Hematopoietic multipotent progenitor cell treated with erythropoietin and hydrocortisone succinate and interleukin-3 and kit ligand, for 17 days (in vitro differentiated cells): ENCODE measurements at places on chromosomes 12 and 14.

- DNase-seq = no peak
Measured at GRCh38 chr12:94789510-94790225, 139.3 kb upstream of the TMCC3 start.

DNA sequence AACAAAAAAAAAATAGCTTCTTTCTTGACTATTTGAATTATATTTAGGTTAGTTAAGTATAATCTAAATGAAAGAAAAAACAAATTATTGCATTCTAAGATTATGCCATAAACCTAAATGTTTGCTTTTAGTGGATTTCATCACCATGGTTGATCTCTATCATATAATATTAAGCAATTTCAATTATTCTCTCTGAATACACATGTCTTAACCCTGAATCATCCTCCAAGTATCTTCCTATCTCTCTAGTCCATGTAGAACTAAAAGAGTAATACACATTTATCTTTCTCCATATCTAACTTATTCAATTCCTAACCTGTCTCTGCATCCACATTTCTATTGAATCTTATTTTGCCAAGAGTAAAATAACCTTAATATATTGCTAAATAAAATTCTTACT, 59.6 kb downstream of the PPFIA2 start:
- DNase-seq = no peak

DNA sequence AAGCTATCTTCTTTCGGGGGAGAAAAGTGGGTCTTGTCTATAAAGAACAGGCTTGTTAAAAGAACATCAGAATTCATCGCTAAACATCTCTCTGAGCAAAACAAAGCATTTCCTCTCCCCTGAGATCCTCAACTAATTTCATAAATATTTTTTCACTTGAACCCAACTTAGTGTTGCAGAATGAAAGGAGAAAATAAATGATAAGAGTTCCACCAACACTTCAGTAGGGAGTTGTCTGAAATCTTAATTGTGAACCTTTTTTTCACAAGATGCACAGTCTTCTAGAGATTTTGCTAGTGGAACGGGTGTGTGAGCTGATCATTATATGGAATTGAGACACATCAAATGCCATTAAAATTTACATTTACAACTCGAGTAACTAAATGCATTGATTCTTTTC, 1.3 kb upstream of the DAAM1 start:
- DNase-seq = no peak

DNA sequence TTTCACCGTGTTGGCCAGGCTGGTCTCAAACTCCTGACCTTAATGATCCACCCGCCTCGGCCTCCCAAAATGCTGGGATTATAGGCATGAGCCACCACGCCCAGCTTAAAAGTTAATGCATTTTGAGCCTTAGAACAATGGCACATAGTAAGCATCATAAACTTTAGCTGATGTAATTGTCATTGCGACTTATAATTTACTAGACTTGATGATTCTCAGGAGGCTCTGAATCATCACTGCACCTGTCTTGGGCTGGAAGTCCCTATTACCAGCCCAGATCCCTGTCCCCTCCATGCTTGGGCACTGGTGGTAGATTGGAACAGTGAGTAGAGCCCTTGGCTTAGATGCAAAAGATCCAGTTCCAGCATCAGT, 26.1 kb downstream of the KMT5A start:
- no peak for DNase-seq

DNA sequence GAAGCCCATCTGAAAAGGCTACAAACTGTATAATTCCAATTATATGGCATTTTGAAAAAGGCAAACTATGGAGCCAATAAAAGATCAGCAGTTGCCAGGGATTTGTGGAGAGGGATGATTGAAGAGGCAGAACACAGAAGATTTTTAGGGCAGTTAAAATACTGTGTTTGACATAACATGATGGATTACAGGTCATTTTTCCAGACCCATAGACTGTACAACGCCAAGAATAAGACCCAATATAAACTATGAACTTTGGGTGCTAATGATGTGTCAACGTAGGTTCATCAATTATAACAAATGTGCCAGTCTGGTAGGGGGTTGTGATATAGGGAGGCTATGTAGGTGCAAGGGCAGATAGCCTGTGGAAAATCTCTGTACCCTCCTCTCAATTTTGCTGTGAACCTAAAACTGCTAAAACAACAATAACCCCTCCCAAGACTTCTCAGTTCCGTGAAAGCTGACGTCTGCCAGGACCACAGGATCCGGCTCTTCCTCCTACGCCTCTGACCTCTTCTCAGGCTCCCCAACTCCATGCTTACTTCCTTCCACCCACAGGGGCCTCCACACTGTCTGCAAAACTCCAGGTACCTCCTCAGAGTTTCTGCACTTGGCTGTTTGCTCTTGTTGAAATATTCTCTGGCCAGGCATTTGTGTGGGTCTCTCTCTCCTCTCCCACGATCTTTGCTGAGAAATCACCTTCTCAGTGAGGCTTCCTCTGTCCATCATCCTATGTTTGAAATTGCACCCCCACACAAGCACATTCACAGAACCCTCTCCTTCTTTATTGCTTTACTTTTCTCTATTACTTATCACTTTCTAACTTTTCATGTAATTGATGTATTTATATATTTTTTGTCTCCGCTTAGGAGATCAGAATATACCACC, 131.4 kb downstream of the BBS10 start:
- DNase-seq = no peak

DNA sequence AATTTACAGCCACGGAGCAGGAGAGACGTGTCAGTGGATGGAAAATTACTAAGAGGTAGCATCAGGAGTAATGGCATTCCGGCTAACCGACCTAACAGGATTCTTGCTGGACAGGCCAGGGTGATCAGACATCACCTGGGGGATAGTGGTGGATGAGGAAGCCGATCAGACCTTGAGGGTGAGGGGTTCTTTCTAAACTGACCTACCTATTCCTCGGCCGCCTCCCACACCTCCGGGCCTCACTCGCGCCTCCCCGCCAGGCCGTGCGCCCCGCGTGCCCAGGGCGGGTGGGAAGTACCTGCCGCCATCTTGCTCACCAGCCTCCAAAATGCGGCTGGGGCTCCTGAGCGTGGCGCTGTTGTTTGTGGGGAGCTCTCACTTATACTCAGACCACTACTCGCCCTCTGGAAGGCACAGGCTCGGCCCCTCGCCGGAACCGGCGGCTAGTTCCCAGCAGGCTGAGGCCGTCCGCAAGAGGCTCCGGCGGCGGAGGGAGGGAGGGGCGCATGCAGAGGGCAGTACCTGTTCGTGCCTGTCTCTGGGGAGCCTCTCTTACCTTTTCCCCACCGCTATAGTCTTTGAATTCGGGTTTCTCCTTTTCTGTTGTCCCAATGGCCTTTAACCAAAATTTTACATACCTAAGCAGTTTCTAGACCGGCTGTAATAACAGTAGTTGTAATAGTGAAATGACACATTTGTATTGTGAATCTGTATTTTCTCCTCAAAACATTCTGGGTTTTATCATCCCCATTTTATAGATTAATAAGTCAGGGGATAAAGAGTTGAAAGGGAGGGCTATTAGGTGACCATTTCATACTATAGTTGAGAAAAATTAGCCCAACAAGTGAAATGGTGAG, at the start of gene TMPRSS12:
Gene TMPRSS12, plus strand, starts transcription at position 290 of the 857 bp plus-strand sequence. Its CDS starts 39 bp downstream, at position 329.
- DNase-seq = no peak

- no peak for DNase-seq
Measured at GRCh38 chr12:2298556-2299200, 245.9 kb downstream of the CACNA1C start.

DNA sequence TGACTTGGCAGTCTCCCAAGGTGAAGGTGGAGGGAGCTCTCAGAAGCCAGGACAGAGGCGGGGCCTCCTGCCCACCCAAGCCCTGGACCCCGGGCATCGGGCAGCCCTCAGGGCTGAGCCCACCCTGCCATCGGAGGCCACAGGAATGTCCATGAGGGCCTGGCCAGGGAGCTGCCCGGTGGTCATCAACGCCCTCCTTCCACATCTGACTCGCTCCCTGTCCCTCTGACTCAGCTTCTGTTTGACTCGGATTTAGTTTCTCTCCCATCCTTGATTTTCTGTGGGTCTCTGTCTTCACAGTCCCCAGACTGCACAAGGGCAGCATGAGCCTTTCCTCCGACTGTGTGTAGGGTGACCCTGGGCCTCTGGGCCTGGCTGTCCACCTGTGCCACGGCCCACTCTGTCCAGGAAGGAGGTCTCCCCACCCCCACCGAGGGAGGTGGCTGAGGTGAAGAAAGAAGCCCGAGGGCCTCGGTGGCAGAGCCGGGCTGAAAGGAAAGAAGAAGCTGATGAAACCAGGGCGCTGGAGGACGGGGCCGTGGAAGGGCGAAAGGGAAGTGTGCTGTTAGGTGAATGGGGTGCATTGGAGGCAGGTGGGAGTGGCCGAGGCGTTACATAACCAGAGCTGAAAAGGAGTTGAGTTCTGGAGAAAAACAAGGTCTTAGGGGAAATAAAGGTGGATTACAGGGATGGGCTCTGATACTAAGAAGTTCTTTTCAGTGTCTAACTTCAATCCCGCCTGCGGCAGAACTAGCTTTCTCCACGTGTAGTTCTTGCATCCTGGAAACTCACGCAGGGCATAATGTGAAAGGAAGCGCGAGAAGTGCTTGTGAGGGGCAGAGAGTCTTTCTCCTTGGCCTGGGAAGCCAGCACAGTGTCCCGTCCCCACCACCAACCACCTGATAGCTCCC, 16.7 kb upstream of the TMEM106C start:
- no peak for DNase-seq

DNA sequence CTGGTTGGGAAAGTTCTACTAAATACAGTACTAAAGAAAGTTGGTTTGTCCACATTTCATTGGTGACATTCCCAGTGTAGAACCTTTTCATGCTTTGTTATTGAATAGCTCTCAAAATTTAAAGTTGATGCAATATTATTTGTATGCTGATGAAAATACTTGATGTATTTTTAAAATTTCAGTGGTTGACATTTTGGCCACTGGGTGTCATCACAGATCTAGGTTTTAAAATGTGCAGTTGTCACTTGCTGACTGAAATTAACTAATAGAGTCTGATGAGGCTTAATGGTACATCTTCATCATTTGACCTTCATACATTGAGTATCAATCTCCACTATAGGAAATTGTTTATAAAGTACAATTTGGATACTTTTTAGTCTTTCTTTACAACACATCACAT, 37.1 kb downstream of the CMAS start:
- DNase-seq = peak; percentile 49

DNA sequence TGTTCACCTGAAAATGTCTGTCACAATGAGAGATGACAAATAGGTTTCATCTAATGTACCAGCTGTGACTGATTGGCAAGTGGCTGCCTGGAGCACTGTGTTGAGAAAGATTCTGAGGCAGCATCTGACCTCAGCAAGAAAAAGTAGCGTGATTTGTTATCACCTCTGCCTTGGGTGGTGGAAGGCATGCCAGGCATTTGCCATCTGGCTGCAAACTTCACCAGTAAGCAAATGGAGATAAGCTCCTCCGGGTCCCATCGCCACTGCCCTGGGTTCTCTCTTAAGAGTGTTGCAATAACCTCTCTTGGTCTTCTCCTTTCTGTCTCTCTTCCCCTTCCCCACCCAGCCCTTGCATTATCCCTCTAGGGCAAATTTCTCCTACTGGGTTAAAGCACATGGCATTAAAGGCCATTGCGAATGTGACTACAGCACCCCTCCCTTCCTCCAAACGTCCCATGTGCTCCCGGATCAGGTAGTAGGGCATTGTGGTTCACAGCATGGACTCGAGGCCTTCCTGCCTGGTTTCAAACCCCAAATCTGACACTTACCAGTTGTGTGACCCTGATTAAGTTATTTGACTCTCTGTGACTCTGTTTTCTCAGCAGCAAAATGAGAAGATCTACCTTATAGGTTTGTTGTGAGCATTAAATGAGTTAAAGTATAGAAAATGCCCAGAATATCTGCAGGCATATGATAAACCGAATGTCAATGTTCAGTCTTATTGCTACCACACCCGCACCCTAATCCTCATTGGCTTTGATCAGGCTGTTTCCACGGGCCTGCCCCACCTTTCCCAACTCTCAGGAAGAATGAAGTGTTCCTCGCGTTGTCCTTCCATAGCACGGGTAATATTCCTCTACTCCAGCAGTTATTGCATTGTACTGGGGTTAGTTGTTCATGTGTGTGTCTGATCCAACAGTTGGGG, 8.2 kb upstream of the LGALS3 start:
- DNase-seq = peak; percentile 89

DNA sequence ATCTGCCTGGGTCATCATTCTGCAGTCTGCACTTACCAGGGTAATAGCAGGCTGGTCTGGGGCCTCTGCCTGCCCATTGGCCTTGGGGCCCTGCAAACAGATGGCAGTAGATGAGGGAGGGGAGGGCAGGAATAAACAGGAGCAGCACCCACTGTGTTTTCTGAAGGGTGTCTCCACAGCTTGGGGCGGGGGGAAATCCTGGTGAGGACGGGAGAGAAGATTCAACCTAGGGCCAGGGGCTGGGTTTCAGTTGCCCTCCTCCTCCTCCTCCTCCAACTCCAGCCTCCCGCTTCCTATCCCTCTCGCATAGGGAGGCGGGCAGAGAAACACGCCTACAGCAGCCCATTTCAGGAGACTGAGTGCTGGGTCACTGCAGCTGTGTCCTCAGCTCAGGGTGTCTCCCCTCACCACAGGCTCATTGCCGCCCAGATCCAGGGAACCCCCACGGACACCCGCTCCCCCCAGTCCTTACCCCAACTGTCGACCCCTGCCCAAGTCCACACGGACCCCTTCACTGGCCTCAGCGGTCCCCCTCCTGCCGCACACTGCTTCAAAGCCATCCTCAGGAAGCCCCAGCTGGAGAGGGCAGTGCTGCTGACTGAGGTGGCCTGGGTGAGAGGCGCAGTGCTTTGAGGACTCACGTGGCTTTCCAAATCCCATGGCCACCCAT, 9.1 kb upstream of the KRT80 start:
- DNase-seq = no peak

DNA sequence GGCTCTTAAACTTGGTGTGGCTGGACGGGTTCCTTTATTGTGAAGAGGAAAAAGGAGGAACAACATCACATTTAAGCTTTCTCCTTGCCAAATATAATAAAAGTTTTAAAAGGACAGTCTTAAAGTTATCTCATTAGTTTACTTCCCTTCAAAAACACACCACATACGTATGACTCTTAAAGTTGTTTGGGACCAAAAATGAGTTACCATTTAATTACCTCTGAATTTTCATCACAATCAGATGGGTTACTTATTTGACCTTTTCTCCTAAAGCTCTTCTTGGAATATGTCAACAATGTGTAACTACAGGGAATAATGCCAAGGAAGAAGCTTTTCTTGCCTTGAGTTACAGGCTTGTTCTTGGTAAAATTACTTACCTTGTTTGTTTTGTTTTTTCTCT, 16.4 kb downstream of the RAB21 start:
- no peak for DNase-seq

DNA sequence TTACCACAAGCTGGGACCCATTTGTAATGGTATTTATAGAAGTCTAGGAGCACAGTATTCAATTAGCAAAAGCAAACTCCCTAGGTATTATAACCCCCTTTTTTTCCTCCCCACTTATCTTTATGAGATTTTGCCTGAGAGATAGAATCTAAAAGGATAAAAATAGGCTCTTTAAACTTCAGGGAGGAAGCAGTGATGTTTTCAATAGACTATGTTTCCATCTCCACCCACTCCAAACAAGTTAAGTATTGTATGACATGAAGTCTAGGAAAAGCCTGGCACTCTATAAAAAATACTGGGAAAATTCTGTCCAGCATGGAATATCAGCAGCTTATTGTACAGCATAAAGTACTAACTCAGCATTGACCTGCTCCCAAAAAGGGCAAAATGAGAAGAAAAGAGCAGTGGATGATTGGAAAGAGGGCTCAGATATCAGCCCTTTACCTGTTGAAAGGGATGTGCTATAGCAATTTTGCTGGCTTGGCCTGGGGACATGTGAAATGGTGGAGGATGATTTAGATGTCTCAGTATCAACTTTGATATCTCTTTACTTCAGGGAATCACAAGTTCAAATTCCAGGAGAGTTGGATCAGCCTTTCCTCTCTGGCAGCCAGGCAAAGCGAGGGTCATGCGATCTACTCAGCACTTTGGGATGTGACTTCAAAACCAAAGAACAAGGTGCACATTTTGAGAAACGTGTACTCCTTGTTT, 72.4 kb downstream of the IGF1 start:
- DNase-seq = no peak
